Upper lobe of left lung (tissue), 6 donors: ENCODE measurements at places on chromosomes 5 and 9. TPM values are rescaled to one million over a fixed set of nuclear protein-coding genes. Genes with fewer than 3 reads are reported as not detected.

GRCh38 chr5:71949772-71950171, 157.5 kb upstream of the MAP1B start:
- no peak overlapping the region for H3K27ac ChIP-seq
- H3K4me3 ChIP-seq = no peak overlapping the region
- H3K27me3 ChIP-seq = no peaks in the 10 kb centered on the region
- H3K36me3 ChIP-seq = no peaks in the 10 kb centered on the region
- DNase-seq = no peak

DNA sequence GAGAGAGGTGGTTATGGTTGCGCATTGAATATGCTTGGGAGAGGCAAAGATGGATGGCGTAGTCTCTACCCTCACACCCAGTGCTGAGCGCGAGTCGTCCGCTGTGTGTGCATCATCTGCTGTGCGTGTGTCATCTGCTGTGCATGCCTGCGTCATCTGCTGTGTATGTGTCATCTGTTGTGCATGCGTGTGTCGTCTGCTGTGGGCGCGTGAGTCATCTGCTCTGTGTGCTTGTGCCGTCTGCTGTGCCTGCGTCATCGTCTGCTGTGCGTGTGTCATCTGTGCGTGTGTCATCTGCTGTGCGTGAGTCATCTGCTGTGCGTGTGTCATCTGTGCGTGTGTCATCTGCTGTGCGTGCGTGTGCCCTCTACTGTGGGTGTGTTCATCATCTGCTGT, 68.0 kb upstream of the IRX4 start:
- DNase-seq = no peak
- no peaks in the 10 kb centered on the region for H3K27me3 ChIP-seq
- no peak overlapping the region for H3K27ac ChIP-seq
- H3K36me3 ChIP-seq = no peaks in the 10 kb centered on the region
- H3K4me1 ChIP-seq = no peaks in the 10 kb centered on the region

- no peak overlapping the region for H3K4me3 ChIP-seq
- H3K36me3 ChIP-seq = no peaks in the 10 kb centered on the region
- no peaks in the 10 kb centered on the region for H3K27me3 ChIP-seq
- no peak for DNase-seq
- H3K4me1 ChIP-seq = no peaks in the 10 kb centered on the region
- no peak overlapping the region for H3K27ac ChIP-seq
These were observed 13.1 kb upstream of the CMBL start for GRCh38 chr5:10320793-10321192.

- H3K27ac ChIP-seq = no peak overlapping the region
- no peak overlapping the region for H3K4me3 ChIP-seq
- no peaks in the 10 kb centered on the region for H3K36me3 ChIP-seq
- no peak for DNase-seq
These were observed 261.7 kb upstream of the PAPPA start for GRCh38 chr9:115891929-115892328.

- H3K36me3 ChIP-seq = peaks cover 21% of the 10 kb centered on the region
- no peak for DNase-seq
- no peaks in the 10 kb centered on the region for H3K4me1 ChIP-seq
- H3K27ac ChIP-seq = no peak overlapping the region
- H3K4me3 ChIP-seq = no peak overlapping the region
These were observed 18.1 kb upstream of the PDCL start for GRCh38 chr9:122846371-122846940.

- no peaks in the 10 kb centered on the region for H3K36me3 ChIP-seq
- H3K27ac ChIP-seq = no peak overlapping the region
- no peaks in the 10 kb centered on the region for H3K4me1 ChIP-seq
- DNase-seq = no peak
- no peaks in the 10 kb centered on the region for H3K27me3 ChIP-seq
These were observed 22.2 kb upstream of the DAPK1 start for GRCh38 chr9:87475463-87475862.

DNA sequence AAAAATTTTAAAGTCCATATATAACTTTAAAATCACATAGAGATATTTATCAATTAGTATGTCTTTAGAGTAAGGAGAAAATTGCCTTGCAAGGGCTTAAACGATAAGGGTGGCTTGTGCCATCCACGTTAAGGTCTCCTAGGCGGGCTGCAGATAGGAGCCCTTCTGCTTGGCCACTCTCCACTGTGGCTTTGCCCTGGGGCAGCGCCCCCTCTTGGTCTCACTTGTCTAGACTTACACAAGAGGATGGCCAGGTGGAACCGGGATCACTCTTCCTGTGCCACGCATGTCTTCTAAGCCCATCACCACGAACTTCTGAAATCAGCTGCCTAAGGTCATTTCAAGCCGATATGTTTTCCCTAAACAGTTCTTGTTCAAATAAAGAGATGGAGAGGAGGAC, 2.9 kb downstream of the FPGS start:
- no peak overlapping the region for H3K27ac ChIP-seq
- H3K27me3 ChIP-seq = no peaks in the 10 kb centered on the region
- no peak overlapping the region for H3K4me3 ChIP-seq

GRCh38 chr5:68252673-68253623, 37.4 kb downstream of the PIK3R1 start:
- H3K27ac ChIP-seq = peak overlapping the region; percentile 68
- DNase-seq = peak; percentile 66
- H3K4me1 ChIP-seq = peaks cover 80% of the 10 kb centered on the region
- H3K36me3 ChIP-seq = no peaks in the 10 kb centered on the region
- no peaks in the 10 kb centered on the region for H3K27me3 ChIP-seq

DNA sequence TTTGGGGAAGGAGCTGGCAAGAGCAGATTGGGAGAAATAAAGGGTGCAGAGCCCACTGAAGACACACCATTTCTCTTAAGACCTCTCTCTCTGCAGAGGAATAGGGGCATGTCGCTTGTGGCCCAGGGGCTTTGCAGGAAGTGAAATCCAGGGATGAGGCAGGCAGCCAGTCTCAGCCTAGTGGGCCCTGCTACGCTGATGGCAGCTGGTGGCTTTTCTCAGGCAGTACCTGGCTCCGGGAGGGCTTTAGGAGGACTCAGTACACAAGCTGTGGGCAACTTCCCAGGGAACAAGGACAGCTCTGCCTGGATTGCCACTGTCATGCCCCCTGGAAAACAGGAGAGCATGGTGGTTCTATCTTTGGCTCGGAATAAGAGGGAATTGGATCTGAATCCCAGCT, 76.2 kb upstream of the NEURL1B start:
- H3K4me3 ChIP-seq = no peak overlapping the region
- no peaks in the 10 kb centered on the region for H3K27me3 ChIP-seq
- no peaks in the 10 kb centered on the region for H3K36me3 ChIP-seq
- H3K4me1 ChIP-seq = no peaks in the 10 kb centered on the region

DNA sequence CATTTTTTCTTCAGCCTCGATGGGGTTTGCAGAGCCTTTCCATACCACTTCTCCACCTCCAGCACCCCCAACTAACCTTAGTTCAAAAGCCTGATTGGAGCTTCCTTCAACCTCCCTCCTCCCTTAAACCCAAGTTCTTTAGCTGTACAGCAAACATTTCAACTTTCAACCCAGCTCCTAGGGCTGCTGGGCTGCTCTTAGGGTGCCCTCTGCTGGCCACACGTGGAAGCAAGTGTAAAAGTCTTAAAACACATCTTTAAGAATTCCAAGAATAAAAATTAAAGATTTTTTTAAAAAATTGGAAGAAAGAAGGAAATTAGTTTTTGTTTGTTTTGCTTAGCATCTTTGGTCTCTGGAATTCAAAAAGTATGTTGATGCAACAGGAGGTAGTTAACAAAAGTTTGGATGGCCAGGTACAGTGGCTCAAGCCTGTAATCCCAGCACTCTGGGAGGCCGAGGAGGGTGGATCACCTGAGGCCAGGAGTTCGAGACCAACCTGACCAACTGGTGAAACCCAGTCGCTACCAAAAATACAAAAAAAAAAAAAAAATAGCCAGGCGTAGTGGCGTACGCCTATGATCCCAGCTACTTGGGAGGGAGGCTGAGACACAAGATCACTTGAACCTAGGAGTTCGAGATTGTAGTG, 15.5 kb upstream of the HSD17B3 start:
- H3K4me3 ChIP-seq = no peak overlapping the region
- DNase-seq = no peak
- H3K27me3 ChIP-seq = no peaks in the 10 kb centered on the region

The RUSC2 gene
- 35.6 TPM for total RNA-seq

The C1QTNF3 gene
- total RNA-seq = 3.2 TPM

DNA sequence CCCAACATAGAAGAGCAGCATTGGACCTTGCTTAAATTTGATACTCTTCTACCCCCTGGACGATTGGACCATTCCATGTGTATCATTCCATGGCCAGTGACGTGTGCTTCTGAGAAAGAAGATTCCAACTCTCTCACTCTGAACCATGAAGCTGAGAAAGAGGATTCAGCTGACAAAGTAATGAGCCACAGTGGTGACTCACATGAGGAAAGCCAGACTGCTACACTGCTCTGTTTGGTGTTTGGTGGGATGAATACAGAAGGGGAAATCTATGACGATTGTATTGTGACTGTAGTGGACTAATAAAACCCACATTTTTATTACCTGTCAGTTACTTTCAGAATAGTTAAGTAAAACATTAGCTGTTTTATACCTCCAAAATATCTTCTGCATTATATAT, 7.5 kb downstream of the HSPA5 start:
- no peaks in the 10 kb centered on the region for H3K27me3 ChIP-seq
- H3K36me3 ChIP-seq = peaks cover 39% of the 10 kb centered on the region
- no peak overlapping the region for H3K4me3 ChIP-seq
- DNase-seq = no peak
- H3K4me1 ChIP-seq = peaks cover 38% of the 10 kb centered on the region
- H3K27ac ChIP-seq = no peak overlapping the region

- H3K4me3 ChIP-seq = no peak overlapping the region
- H3K4me1 ChIP-seq = no peaks in the 10 kb centered on the region
- H3K27me3 ChIP-seq = no peaks in the 10 kb centered on the region
- no peaks in the 10 kb centered on the region for H3K36me3 ChIP-seq
- DNase-seq = no peak
- no peak overlapping the region for H3K27ac ChIP-seq
These were observed 175.7 kb downstream of the MELK start for GRCh38 chr9:36748322-36748899.

GRCh38 chr9:137279741-137280473, 2.4 kb downstream of the TOR4A start:
- H3K27me3 ChIP-seq = no peaks in the 10 kb centered on the region
- peaks cover 22% of the 10 kb centered on the region for H3K36me3 ChIP-seq
- peaks cover 38% of the 10 kb centered on the region for H3K4me1 ChIP-seq
- no peak for DNase-seq
- no peak overlapping the region for H3K4me3 ChIP-seq

The GARIN3 gene
- total RNA-seq = not detected

DNA sequence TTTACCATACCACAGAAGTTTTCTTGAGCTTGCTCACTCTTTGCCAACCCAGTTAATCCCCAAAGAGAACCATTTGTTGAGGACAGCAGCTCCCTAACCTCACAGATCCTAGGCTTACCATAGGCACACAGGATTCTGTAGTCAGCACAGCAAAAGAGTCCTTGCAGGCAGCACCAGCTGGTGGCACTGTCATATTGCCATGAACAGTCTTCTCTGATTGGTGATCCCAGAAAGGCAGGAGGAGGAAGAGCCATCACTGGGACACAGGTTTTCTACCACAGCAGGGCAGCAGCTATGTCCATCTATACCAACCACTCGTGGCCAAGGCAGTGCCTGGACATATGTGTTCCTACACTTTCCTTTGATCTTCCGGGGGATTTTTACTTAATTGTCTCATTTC, 297.1 kb upstream of the CD180 start:
- H3K4me3 ChIP-seq = no peak overlapping the region
- H3K27ac ChIP-seq = peak overlapping the region; percentile 59
- H3K4me1 ChIP-seq = no peaks in the 10 kb centered on the region
- DNase-seq = no peak
- no peaks in the 10 kb centered on the region for H3K36me3 ChIP-seq
- no peaks in the 10 kb centered on the region for H3K27me3 ChIP-seq

- H3K27ac ChIP-seq = no peak overlapping the region
- no peaks in the 10 kb centered on the region for H3K27me3 ChIP-seq
- H3K36me3 ChIP-seq = no peaks in the 10 kb centered on the region
- H3K4me3 ChIP-seq = no peak overlapping the region
- no peaks in the 10 kb centered on the region for H3K4me1 ChIP-seq
- no peak for DNase-seq
These were observed 345.7 kb downstream of the TLE4 start for GRCh38 chr9:79917421-79917820.

The DIAPH1 gene
- total RNA-seq = 161 TPM

DNA sequence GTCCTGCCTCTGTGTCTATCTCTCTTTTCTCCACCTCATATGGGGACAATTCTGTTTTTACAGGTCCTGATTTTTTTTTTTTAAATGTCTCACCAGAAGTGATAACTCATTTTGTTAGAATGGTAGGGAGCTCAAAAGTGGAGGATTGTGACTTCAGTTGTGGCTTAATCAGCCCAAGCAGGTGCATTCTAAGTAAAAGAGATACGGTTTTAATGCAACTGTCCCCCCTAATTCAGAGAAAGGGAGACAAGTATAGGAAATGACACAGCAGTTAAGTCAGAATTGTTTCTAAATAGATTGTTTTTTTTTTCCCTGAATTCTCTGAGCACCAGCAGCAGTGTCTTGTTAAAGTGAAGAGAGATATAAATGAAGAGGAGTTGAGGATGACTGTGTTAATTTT, 24.5 kb downstream of the MAST4 start:
- H3K4me1 ChIP-seq = peaks cover 13% of the 10 kb centered on the region
- H3K4me3 ChIP-seq = no peak overlapping the region
- H3K27me3 ChIP-seq = no peaks in the 10 kb centered on the region

DNA sequence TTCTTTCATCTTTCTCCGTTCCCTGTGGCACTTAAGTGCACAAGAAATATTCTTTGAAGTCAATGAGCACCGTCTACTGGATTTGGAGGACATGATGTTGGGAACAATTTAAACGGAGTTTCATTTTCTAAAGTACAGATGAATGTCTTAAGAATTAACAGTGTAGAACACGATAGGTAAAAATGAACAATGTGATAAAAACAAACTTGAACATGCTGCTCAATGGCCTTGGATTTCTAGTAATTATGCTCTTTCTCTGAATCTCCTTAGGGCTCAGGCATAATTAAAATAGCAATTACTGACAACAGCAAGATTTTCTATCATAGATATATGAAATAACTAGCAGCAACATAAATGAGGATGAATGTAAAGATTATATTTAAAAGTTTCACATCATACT, 142.2 kb upstream of the CDH6 start:
- H3K4me1 ChIP-seq = no peaks in the 10 kb centered on the region
- no peaks in the 10 kb centered on the region for H3K36me3 ChIP-seq
- no peak overlapping the region for H3K4me3 ChIP-seq
- no peak overlapping the region for H3K27ac ChIP-seq

The OR13F1 gene
- total RNA-seq = not detected

DNA sequence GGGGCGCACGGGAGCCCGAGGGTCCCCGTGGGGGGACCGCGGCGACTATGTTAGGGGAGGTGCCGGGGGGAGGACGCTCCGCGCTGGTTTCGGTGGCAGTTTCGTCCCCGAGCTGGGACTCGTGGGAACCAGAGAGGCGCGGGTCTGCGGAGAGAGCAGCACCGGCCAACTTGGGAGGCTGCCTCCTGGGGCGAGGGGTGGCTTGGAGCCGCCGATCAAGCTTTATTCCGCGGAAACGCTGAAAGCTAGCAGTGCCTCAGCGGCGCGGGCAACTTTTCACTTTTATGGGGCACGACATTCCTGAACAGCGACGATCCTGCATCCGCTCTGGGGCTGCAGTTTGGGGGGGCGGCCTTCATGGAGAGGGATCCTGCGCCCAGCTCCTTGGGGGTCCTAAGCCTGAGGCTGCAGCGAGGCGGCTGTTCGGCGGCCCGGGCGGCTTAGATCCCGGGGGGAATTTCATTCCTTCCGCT, 369 bp downstream of the OCLN start:
- peaks cover 13% of the 10 kb centered on the region for H3K4me1 ChIP-seq
- peaks cover 3% of the 10 kb centered on the region for H3K27me3 ChIP-seq
- no peak for DNase-seq
- H3K27ac ChIP-seq = peak overlapping the region; percentile 96
- H3K36me3 ChIP-seq = no peaks in the 10 kb centered on the region
- peak overlapping the region; percentile 66 for H3K4me3 ChIP-seq
